ENCODE measurements at places on chromosomes 5 and 9. TPM values are rescaled to one million over a fixed set of nuclear protein-coding genes. Genes with fewer than 3 reads are reported as not detected.

DNA sequence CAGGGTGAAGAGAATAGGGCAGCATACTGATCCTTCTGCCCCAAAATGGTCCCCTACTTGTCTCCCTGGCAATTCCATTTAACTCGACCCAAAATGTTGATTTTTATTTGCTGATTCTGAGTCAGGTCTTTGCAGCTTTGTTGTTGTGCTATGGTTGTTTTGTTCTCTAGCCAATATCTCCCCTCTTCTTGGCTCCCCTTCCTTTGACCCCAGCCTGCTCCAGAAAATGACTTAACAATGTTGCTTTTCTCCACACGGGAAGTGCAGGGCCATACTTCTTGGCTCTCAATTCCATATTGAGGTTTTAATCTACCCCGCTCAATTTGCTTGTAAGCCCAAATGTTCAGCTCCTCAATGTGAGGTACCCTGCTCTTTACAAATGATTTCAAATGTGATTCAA, 330.0 kb downstream of the RASEF start:
- DNase-seq: no peak

GRCh38 chr5:50963971-50964745, 297.7 kb downstream of the PARP8 start:
- no peak for DNase-seq

GRCh38 chr5:176743136-176743861, 67.1 kb upstream of the UNC5A start:
- no peak for DNase-seq

Gene AQP7
- 4.2 TPM for total RNA-seq

Gene WNT8A
- total RNA-seq: not detected

Gene EFNA5
- total RNA-seq: 1.3 TPM

Gene EDIL3
- total RNA-seq: 4.7 TPM

DNA sequence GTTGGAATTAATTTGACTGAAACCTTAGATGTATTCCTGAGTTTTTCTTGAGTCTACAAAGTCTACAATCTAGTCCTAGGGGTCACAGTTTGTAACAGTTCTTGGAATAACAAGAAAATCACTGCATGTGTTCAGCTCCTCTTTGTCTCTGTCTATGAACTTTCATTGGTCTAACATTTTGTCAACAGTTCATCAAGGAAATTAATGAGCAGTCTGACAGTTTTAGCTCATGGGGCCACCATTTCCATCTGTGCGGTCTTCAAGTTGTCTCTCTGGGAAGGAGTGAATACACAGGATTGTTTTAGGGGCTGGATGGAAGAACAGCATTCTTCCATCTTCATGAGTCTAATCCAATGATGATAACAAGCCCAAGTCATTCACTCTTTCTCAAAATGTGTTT, 276.4 kb downstream of the TMEM167A start:
- DNase-seq: no peak

DNA sequence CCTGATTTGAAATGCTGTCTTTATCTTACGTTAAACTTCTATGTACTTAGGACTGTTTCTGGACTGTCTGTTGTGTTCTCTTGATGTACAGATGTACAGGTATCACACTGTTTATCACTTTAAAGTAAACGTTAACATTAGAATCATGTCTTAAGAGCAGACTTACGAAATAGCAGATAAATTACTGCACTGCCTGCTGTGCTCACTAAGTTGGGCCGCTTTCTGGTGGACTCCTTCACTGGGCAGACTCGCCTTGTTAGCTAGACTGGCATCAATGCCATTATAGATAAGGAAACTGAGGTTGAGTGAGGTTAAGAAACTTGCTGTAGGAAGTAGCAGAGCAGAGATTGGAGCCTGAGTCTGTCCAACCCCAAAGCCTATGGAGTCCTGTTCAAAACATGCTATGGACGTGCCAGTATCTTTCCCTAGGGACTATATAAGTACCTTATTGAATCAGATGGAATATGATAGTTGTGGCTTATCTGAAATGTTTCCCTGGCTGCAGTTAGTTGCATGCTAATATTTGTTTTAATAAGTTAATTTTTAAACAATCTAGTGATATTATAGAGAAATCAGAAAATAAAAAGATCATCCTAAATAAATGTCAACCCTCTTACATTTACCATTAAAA, 16.9 kb downstream of the ZNF618 start:
- no peak for DNase-seq

DNA sequence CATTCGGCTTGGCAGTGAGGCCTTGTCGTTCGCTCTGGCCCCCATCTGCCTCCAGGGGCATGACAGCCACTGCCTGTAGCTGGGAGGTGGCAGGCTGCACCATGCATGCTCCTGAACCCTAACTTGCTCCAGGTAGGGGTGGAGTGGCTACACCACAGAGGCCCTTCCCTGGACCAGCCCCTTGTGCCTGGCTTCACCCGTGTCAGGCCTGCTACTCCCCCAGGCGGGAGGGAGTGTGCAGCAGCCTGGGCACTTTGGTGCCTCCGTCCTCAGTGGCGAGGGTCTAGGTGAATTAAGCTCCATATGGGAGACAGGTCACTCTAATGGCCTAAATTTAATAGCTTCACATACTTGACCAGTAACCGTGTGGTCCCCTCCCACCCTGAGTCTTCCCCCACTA, 59.4 kb upstream of the LMX1B start:
- DNase-seq: no peak

Gene SAXO1
- not detected for total RNA-seq

GRCh38 chr5:119583684-119584083, 45.7 kb upstream of the FAM170A start:
- no peak for DNase-seq

DNA sequence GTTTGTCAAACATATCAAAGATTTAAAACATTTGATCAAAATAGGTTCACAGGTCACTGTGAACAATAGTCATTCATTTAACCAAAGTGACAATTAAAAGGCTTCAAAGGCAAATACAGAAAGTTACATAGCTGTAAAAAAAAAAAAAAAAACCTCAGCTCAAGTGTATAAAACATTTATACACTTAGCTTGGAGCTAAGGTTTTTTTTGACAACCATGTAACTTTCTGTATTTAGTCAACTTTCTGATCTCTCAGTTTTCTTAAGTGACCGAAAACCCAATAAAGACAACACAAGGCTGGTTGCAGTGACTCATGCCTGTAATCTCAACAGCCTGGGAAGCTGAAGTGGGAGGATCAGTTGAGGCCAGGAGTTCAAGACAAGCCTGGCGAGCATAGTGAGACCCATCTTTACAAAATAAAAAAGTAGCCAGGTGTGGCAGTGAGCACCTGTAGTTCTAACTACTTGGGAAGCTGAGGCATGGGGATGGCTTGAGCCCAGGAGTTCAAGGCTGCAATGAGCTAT, 16.4 kb upstream of the UBTD2 start:
- DNase-seq: no peak

DNA sequence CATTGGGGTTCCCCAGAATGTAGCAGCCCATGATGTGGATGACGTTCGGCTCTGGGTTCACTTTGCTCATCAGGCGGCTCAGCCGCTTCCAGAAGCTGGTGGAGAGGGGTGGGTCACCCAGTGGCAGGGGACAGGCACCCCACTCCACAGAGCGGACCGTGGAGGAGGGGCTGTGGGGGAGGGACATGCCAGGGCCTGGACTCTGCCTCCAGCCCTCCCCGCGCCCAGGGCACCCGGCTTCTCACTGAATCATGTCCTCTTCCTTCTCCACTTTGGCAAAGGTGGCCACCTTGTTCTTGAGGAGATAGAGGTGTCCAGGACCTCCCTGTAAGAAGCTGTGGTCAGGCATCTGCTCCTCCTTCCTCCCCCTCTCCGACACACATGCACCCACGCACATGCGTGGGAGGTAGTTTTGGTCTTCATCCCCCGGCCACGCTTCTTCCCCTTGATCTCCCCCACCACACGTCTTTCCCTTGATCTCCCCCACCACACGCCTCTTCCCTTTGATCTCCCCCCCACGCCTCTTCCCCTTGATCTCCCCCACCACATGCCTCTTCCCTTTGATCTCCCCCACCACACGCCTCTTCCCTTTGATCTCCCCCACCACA, 8.9 kb upstream of the ENTPD8 start:
- DNase-seq: no peak

DNA sequence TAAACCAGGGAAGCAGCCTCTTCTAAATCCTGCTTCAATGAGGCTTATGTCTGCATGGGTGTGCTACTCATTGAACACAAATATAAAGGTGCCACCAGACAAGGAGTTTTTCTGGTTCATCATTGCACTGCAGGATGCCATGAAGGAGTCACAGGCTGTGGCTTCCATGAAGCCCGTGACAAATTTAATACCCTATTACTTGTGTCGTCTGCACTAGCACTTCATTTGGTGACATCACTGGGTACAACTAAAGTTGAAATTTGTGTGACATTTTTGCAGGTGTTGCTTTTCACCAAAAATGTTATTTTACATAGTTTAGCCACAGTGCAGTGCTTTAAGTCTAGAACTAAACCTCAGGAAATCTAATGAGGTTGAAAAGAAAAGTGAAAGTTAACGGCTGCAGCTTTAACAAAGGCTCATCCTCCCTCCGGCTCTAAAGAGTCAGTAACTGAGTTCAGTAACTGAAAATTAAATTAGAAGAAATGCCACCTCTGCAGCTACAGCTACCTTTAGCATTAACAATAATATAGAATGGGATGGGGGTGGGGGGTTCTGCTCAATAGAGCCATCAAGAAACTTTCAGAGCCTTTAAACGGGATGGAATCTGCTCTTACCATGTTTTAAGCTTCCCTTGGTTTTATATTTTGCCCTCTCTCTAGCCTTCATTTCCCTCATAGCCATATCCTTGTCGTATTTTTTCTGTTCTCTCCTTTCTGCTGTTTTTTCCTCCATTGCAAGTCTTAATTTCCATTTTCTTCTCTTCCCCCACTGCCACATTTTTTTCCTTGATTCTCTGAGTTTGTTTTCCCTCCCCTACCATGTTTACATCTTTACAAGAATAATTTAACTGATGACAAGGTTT, 233.8 kb upstream of the TMEM161B start:
- DNase-seq: no peak

Gene PRDM9
- not detected for total RNA-seq

Gene GPX3
- 686 TPM for total RNA-seq

GRCh38 chr9:136848393-136849037, 694 bp upstream of the PHPT1 start:
- DNase-seq: no peak

Gene TEX48
- not detected for total RNA-seq

GRCh38 chr9:91001146-91001611, 199.6 kb downstream of the SYK start:
- DNase-seq: peak; percentile 14

Gene ATP6V0E1
- 68.7 TPM for total RNA-seq

Gene BTNL8
- 1.0 TPM for total RNA-seq

Gene CKMT2
- 4.9 TPM for total RNA-seq

Gene OR1J2
- total RNA-seq: not detected

Gene NR2F1
- 16.9 TPM for total RNA-seq

GRCh38 chr9:132947756-132948155, 3.3 kb upstream of the TSC1 start:
- DNase-seq: no peak

- no peak for DNase-seq
Measured at GRCh38 chr5:14971873-14972272, 100.3 kb upstream of the ANKH start.

Gene COL27A1
- total RNA-seq: 24.1 TPM

DNA sequence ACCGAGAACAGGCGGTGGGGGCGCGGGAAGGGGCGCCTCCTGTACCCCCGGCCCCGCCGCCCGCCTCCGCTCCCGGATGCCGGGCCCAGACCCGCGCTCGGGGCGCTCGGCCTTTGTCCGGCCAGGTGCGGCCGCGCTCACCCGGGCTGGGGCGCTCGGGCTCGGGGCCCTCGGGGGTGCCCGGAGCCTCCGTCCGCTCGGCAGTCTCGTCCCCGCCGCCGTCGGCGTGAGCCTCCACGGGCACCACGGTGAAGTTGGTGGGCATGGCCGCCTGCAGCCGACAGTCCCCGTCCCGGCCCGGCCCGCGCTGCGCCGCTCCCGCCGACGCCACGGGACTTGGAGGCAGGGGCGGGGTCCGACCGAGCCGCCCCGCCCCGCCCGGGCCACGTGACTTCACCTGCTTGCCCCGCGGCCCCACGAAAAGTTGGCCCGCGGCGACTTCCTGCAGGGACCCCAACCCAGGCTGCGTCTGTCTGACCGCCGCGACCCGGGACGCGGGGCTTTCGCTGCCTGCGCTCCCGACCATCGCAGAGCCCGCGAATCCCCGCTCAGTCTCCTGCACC, at the start of gene SLC12A7:
SLC12A7 (minus strand) TSS at position 337 of the 563 bp plus-strand sequence; CDS start at position 265, 72 bp downstream.
- DNase-seq: peak; percentile 76

GRCh38 chr5:177482359-177482795, 8.9 kb upstream of the DBN1 start:
- no peak for DNase-seq

- no peak for DNase-seq
Measured at GRCh38 chr5:7837403-7837802, 13.5 kb downstream of the CFAP90 start.

DNA sequence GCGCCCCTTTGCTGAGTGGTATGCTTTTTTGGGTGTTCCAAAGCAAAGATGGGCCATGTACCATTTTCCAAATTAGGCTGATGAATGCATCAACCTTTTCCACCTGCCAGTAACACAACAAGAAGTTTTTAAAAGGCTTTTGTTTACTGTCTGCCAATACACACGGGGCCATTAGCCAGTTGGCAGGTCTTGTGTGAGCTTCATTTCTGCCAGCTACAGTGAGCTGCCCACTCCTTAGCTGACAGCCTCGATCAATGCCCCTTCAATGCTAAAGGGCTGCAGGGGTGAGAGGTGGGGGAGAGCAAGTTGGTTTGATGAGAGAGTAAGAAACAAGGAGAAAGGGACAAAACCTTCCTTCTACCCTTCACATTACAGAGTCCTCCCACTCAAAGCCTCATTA, 128.7 kb downstream of the C5orf15 start:
- DNase-seq: no peak

GRCh38 chr5:67771221-67771620, 444.3 kb upstream of the PIK3R1 start:
- no peak for DNase-seq

GRCh38 chr5:43564289-43564850, 7.5 kb upstream of the PAIP1 start:
- DNase-seq: no peak
